Neural cell (in vitro differentiated cells): ENCODE measurements at places on chromosomes 7 and 10. TPM values are rescaled to one million over a fixed set of nuclear protein-coding genes. Genes with fewer than 3 reads are reported as not detected.

The OGDHL gene
- polyA plus RNA-seq, result 40.7 and 46.7 TPM in 2 replicates

The GGCT gene
- polyA plus RNA-seq, result 39.8 and 40.5 TPM in 2 replicates

The GPC2 gene
- polyA plus RNA-seq, result 506 and 594 TPM in 2 replicates

The MUC3A gene
- not detected in 2 replicates for polyA plus RNA-seq

The GOLGA7B gene
- 29.8 and 30.4 TPM in 2 replicates for polyA plus RNA-seq

The NPFFR1 gene
- polyA plus RNA-seq, result 0.07 TPM in 1 of 2 replicates, not detected in the other

The NME8 gene
- polyA plus RNA-seq, result not detected in 2 replicates

The ATG9B gene
- 1.2 and 1.4 TPM in 2 replicates for polyA plus RNA-seq

The CNOT4 gene
- 6.4 and 7.1 TPM in 2 replicates for polyA plus RNA-seq

The PPP1R3C gene
- polyA plus RNA-seq, result 0.51 and 0.64 TPM in 2 replicates

The TMEM236 gene
- polyA plus RNA-seq, result 0.10 TPM in 1 of 2 replicates, not detected in the other

The NPC1L1 gene
- 0.20 TPM in 1 of 2 replicates, not detected in the other for polyA plus RNA-seq

The ADAMTS14 gene
- polyA plus RNA-seq, result 0.04 TPM in 1 of 2 replicates, not detected in the other

The CUEDC2 gene
- 169 and 194 TPM in 2 replicates for polyA plus RNA-seq

The BAIAP2L1 gene
- polyA plus RNA-seq, result 0.54 TPM in 1 of 2 replicates, not detected in the other

The CDK5 gene
- polyA plus RNA-seq, result 82.2 and 88.3 TPM in 2 replicates

The NACAD gene
- polyA plus RNA-seq, result 8.5 and 14.5 TPM in 2 replicates

The NEUROD6 gene
- polyA plus RNA-seq, result not detected in 2 replicates

The SUV39H2 gene
- 19.4 and 34.5 TPM in 2 replicates for polyA plus RNA-seq

The CYP2W1 gene
- polyA plus RNA-seq, result not detected in 2 replicates
